ENCODE measurements at places on chromosomes 5 and 9.

GRCh38 chr9:114779352-114779845 is 26.4 kb downstream of the TNFSF15 start:
- H3K36me3 ChIP-seq, result no peaks in the 10 kb centered on the region
- H3K27me3 ChIP-seq, result peaks cover 9% of the 10 kb centered on the region
- peaks cover 3% of the 10 kb centered on the region for H3K4me1 ChIP-seq
- no peak for DNase-seq
- no peak overlapping the region for H3K4me3 ChIP-seq
- no peak overlapping the region for H3K27ac ChIP-seq

DNA sequence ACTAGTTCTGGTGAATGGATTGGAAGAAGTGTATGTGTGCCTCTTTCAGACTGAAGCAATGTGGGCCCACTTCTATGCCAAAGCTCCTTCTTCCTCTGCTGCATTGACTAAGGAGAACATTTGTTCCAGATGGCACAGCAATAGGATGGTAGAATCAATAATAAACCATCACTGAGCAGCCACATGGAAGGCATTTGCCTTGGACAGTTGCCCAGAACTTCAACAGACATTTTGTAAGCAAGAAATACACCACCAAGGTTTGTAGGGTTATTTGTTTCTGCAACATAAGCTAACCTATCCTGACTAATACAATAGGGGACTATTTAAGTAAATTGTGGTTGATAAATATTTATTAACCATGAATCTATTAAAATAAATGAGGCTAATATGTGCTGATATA is 37.7 kb upstream of the CSNK1G3 start:
- H3K27ac ChIP-seq, result no peak overlapping the region
- no peak for DNase-seq
- H3K27me3 ChIP-seq, result no peaks in the 10 kb centered on the region
- H3K4me1 ChIP-seq, result no peaks in the 10 kb centered on the region
- no peak overlapping the region for H3K4me3 ChIP-seq
- no peaks in the 10 kb centered on the region for H3K36me3 ChIP-seq

GRCh38 chr5:95531491-95531890 is 23.3 kb downstream of the SKIC3 start:
- no peak overlapping the region for H3K27ac ChIP-seq
- H3K4me3 ChIP-seq, result no peak overlapping the region
- DNase-seq, result no peak

DNA sequence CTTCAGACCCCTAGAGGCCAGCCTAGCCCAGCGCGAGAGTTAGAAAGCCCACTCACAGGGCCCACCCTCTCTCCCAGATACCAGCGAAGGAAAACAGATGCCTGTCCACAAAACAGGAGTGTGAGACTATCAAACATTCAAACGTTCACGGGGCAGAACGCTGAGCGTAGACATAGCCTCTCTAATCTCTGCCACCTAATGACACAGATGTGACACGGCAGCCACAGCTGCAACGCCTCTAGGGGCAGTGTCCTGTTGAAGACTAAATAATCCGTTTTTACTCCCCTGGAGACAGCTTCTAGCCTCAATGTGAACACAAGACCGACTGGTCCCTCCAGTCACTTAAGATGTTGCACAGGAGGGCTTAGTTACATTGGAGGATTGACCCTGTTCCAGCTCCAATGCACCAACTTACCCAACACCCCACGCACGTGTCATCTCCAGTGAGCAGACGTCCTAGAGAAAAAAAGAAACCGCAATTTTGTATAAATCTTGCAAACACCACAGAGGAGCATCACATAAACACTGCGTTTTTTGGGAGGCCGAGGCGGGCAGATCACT is 14.3 kb downstream of the DIPK1B start:
- H3K36me3 ChIP-seq, result peaks cover 20% of the 10 kb centered on the region
- peak overlapping the region; percentile 98 for H3K4me3 ChIP-seq
- peaks cover 35% of the 10 kb centered on the region for H3K4me1 ChIP-seq
- peaks cover 15% of the 10 kb centered on the region for H3K27me3 ChIP-seq

- DNase-seq, result no peak
- H3K27me3 ChIP-seq, result no peaks in the 10 kb centered on the region
- H3K4me1 ChIP-seq, result peaks cover 48% of the 10 kb centered on the region
- H3K36me3 ChIP-seq, result no peaks in the 10 kb centered on the region
Measured at GRCh38 chr9:124272118-124272517, 14.4 kb downstream of the NEK6 start.

GRCh38 chr5:86532429-86532828 is 85.3 kb upstream of the COX7C start:
- no peaks in the 10 kb centered on the region for H3K27me3 ChIP-seq
- H3K36me3 ChIP-seq, result no peaks in the 10 kb centered on the region
- H3K4me1 ChIP-seq, result no peaks in the 10 kb centered on the region
- H3K27ac ChIP-seq, result no peak overlapping the region

GRCh38 chr5:32779754-32780415 is 68.8 kb downstream of the NPR3 start:
- H3K4me1 ChIP-seq, result no peaks in the 10 kb centered on the region
- H3K27me3 ChIP-seq, result no peaks in the 10 kb centered on the region
- DNase-seq, result no peak
- H3K4me3 ChIP-seq, result no peak overlapping the region
- no peaks in the 10 kb centered on the region for H3K36me3 ChIP-seq

- H3K27me3 ChIP-seq, result no peaks in the 10 kb centered on the region
- H3K27ac ChIP-seq, result no peak overlapping the region
- peaks cover 20% of the 10 kb centered on the region for H3K4me1 ChIP-seq
- H3K4me3 ChIP-seq, result no peak overlapping the region
- peaks cover 8% of the 10 kb centered on the region for H3K36me3 ChIP-seq
Measured at GRCh38 chr9:112555844-112556482, 69.3 kb downstream of the KIAA1958 start.

- no peak overlapping the region for H3K4me3 ChIP-seq
- H3K27ac ChIP-seq, result no peak overlapping the region
- no peaks in the 10 kb centered on the region for H3K36me3 ChIP-seq
- H3K27me3 ChIP-seq, result peaks cover 57% of the 10 kb centered on the region
- H3K4me1 ChIP-seq, result peaks cover 2% of the 10 kb centered on the region
- DNase-seq, result no peak
Measured at GRCh38 chr5:10542055-10542550, 21.8 kb upstream of the ANKRD33B start.

DNA sequence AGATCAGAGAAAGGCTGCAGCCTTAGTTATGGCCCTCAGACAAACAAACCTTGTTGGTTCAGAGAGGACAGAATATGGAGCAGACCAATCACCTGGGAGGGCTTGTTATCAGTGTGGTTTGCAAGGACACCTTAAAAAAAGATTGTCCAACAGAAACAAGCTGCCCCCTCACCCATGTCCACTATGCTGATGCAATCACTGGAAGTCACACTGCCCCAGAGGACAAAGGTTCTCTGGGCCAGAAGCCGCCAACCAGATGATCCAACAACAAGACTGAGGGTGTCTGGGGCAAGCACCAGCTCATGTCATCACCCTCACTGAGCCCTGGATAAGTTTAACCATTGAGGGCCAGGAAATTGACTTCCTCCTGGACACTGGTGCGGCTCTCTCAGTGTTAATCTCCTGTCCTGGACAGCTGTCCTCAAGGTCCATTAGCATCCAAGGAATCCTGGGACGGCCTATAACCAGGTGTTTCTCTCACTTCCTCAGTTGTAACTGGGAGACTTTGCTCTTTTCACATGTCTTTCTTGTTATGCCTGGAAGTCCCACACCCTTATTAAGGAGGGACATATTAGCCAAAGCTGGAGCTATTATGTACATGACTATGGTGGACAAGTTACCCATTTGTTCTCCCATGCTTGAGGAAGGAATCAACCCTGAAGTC is 36.9 kb upstream of the TBCA start:
- no peaks in the 10 kb centered on the region for H3K4me1 ChIP-seq
- H3K36me3 ChIP-seq, result peaks cover 2% of the 10 kb centered on the region
- no peak for DNase-seq
- no peaks in the 10 kb centered on the region for H3K27me3 ChIP-seq

GRCh38 chr9:32554591-32554990 is 2.2 kb upstream of the TOPORS start:
- peak overlapping the region; percentile 21 for H3K4me3 ChIP-seq
- no peaks in the 10 kb centered on the region for H3K27me3 ChIP-seq
- DNase-seq, result no peak
- H3K36me3 ChIP-seq, result peaks cover 2% of the 10 kb centered on the region

DNA sequence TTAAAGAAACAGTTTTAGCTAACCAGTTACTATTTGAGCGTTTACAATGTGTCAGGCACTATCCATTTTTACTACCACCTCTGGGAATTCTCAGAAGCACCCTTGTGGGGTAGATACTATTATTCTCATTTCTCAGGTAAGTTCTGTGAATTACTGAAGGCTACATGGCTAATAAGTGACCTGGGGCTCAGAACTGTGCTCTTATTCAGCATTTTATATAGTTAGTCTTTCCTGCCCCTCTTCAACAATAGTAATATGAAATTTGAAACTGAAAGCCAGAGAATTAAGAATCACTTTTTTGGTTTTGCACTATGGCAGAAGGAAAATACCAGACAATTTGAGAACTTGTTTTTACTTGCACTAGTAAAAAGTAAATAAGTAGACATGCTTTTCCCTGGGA is 11.8 kb downstream of the ELL2 start:
- no peak overlapping the region for H3K27ac ChIP-seq
- no peaks in the 10 kb centered on the region for H3K27me3 ChIP-seq
- no peak overlapping the region for H3K4me3 ChIP-seq

GRCh38 chr9:100033877-100034551 is 64.8 kb downstream of the ERP44 start:
- no peaks in the 10 kb centered on the region for H3K27me3 ChIP-seq
- no peak overlapping the region for H3K27ac ChIP-seq
- H3K4me1 ChIP-seq, result no peaks in the 10 kb centered on the region
- H3K36me3 ChIP-seq, result peaks cover 50% of the 10 kb centered on the region

All from neural crest cell (in vitro differentiated cells).